ENCODE measurements at places on chromosomes 6 and 20.
A peak's percentile ranks its signal among the peaks of the same experiment; 100 is the strongest.

DNA sequence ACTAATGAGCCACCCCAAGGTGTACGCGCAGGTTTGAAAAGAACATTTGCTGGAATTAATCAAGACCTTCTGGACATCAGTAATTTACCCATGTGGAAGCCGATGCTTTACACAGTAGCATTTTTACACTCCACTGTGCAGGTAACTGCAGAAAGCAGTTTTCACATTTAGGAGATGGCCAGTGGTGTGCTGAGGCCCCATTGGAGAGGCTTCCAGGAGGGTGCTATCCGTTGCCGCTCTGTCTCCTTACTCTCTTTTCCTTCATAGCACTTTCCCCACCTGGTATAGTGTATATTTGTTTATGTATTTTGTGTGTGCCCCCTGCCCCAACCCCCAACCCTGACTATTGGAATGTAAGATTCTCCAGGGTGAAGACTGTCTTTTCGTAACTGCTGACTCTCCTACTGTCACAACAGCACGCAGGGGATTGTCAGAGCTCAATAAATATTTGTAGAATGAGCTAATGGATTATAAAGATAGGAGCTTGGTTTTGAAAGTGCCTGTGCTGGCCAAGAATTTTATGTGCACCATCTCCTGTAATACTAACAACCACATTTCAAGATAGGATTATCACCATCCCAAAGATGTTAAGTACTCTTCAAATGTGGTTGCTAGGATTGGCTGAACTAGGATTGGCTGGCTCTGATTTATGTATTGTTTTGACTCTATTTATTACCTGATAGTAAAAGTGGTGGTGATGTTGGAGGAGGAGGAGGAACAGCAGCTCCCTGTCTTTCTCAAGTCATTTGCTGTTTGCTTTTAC is 74.0 kb upstream of the GLP1R start:
- DNase-seq: no peak

- no peak for DNase-seq
These were observed 77.8 kb upstream of the SMLR1 start for GRCh38 chr6:130749402-130749801.

DNA sequence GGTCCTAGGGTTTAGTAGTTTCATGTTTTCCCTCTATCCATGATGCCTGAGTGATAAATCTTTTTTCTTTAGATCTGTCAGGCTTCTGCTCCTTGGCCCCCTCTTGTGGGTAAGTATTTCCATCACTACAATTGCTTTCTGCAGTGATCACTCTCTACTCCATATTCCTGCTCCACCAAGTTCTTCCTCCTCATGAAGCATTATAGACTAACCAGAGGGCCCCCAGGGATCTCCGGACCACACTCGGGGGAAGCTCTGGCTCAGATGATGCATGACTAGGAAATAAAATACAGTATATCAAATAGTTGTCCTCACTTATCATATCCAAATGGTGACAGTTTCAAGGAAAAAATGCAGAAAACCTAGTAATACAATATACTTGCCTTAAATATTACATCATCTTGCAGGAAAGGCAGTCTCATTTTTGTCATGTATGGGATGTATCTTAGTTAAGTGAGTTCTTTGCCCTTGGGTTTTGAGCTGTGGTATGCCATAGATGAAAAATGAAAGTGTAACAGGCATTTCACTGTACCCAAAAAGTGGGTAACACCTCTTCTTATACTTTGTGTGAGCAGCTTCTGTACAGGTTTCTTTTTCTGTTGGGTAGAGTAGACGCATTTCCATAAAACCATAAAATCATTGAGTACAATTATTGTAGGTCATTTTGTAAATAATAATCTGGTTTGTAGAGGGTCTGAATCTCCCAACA is 200.9 kb upstream of the EYA4 start:
- DNase-seq: peak; percentile 6

- no peak for DNase-seq
These were observed 82.3 kb downstream of the CAP2 start for GRCh38 chr6:17475606-17476244.

DNA sequence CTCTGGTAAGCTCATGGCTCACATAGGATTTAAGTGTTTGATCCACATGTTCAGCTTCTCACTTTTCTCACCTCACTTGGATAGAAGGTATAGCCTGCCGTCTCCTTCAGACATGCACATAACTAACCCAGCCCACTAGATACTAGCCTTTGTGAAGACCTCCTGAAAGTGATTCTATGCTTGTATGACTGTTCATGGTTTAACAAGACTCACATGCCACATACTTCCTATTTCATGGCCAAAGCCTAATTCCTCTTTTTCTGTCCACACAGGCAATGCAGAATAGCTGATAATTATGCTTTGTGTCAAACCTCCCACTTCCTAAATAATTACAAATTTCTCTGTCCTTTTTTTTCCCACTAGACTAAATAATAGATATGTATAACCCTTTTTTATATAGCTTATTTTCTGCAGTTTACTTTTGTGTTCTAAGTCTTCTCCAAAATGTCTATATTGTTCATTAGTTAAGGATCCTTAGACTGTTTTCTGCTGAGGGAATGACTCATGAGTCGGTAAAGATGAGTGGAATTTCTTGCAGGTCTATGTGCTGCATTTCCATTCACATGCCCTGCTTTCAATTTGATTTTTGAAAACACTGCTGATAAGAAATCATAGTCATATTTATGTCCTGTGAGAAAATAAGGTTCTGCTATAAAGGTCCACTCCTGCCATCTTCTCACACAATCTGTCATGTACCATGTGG is 43.0 kb downstream of the HDDC2 start:
- no peak for DNase-seq

Data from A172 (cell line).